ENCODE measurements at places on chromosomes 7 and 10. TPM values are rescaled to one million over a fixed set of nuclear protein-coding genes. Genes with fewer than 3 reads are reported as not detected.

Gene FAM24B
- total RNA-seq: 9.1 TPM

- no peak overlapping the region for H3K4me3 ChIP-seq
- H3K27me3 ChIP-seq: no peaks in the 10 kb centered on the region
- H3K4me1 ChIP-seq: peaks cover 61% of the 10 kb centered on the region
- no peak for DNase-seq
These were observed 70.4 kb downstream of the ASB13 start for GRCh38 chr10:5595994-5596471.

GRCh38 chr7:8018961-8019360 is 50.4 kb downstream of the GLCCI1 start:
- no peaks in the 10 kb centered on the region for H3K27me3 ChIP-seq
- H3K27ac ChIP-seq: no peak overlapping the region
- H3K36me3 ChIP-seq: no peaks in the 10 kb centered on the region
- DNase-seq: no peak
- no peak overlapping the region for H3K4me3 ChIP-seq

- DNase-seq: no peak
- no peak overlapping the region for H3K27ac ChIP-seq
- peaks cover 8% of the 10 kb centered on the region for H3K4me1 ChIP-seq
- H3K27me3 ChIP-seq: no peaks in the 10 kb centered on the region
These were observed 57.0 kb downstream of the DNAJC12 start for GRCh38 chr10:67780759-67781538.

GRCh38 chr7:28996836-28997235 is 38.7 kb upstream of the TRIL start:
- DNase-seq: no peak
- no peak overlapping the region for H3K4me3 ChIP-seq
- no peaks in the 10 kb centered on the region for H3K36me3 ChIP-seq

Gene NODAL
- 0.27 TPM for total RNA-seq

DNA sequence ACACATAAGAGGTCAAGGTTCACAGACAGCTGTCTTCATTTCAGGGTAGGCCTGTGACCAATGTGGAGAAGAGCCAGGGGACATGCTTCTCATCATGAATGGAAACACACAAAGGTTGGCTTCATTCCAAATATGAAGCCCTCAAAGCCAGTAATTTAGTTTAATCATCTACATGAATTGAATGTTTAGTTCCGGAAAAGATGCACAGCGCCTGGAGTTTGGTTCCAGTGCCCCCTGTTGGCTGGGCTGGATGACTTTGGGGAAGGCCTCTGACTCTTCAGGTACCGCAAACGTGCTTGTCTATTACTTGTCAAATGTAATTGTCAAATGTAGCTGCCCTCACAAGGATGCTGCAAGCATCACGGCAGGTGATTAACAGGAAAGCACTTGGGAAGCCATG is 130.7 kb downstream of the ADRA2A start:
- H3K4me1 ChIP-seq: no peaks in the 10 kb centered on the region
- H3K4me3 ChIP-seq: no peak overlapping the region
- H3K27me3 ChIP-seq: no peaks in the 10 kb centered on the region
- no peaks in the 10 kb centered on the region for H3K36me3 ChIP-seq
- H3K27ac ChIP-seq: no peak overlapping the region

Gene FBXO24
- not detected for total RNA-seq

DNA sequence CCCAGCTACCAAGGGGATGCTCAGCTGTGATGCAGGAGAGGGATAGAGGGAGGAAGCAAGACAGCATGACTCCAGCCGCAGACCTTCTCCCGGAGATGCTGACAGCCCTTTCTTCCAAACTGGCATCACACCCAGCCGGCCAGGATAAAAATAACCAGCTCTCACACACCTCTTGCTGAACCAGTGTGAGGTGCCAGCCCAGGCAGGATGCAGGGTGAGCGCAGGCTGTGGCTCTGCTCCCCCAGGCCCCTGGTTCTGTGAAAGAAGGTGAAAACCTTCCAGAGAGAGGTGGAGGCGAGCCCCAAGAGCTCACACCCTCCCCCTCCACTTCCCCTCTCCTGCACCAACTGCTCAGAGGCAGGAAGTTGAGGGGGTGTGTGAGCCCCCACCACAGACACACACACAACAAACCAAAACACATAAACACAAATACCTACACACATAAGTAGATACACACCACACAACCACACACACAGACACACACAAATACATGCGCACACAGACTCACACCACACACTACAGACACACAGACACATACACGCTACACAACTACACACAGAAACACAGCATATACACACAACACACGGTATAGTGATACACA is 4.0 kb downstream of the GPR15LG start:
- no peaks in the 10 kb centered on the region for H3K36me3 ChIP-seq
- H3K27me3 ChIP-seq: no peaks in the 10 kb centered on the region
- no peaks in the 10 kb centered on the region for H3K4me1 ChIP-seq
- no peak overlapping the region for H3K4me3 ChIP-seq
- H3K27ac ChIP-seq: no peak overlapping the region

Gene PILRA
- 8.5 TPM for total RNA-seq

DNA sequence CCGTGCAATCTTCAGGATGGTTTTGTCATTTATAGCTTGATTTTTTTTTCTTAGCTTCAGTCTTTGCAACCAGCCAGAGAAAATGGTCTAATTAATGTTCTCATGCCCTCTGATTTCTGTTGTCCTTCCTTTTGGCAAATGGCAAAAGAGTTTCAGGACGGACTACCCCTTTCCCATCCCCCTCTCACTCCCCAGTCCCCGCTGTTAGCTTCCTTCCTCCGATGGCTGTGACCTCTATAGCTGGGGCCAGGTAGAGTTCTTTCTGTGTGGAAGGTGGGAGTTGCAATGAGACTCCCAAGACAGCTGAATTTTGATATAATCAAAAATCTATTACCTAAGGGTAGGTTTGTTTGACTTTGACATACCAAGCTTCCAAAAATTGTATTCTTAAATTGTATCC is 362.0 kb downstream of the PAXIP1 start:
- H3K4me3 ChIP-seq: no peak overlapping the region
- H3K4me1 ChIP-seq: no peaks in the 10 kb centered on the region
- no peak for DNase-seq
- no peaks in the 10 kb centered on the region for H3K36me3 ChIP-seq
- H3K27ac ChIP-seq: no peak overlapping the region

Gene LIMK1
- total RNA-seq: 19.9 TPM

DNA sequence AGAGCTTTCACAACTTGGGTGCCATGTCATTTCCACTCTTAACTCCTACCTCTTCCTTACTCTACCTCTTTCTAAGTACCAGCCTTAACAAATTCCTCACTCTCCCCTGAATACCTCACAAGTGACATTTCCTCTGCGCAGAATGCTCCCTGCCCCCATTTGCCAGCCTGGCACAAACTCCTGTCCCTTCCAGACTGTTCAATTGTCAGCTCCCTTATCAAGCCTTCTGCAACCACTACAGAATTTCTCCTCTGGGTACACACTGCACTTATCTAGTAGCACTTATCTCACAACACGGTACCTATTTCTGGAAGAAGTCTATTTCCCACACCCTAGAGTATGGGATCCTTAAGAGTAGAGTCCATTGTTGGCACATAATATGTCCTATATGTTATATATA is 39.1 kb upstream of the ANAPC16 start:
- H3K27me3 ChIP-seq: no peaks in the 10 kb centered on the region
- H3K4me3 ChIP-seq: no peak overlapping the region
- H3K4me1 ChIP-seq: peaks cover 11% of the 10 kb centered on the region
- DNase-seq: no peak
- no peak overlapping the region for H3K27ac ChIP-seq

- no peaks in the 10 kb centered on the region for H3K36me3 ChIP-seq
- no peaks in the 10 kb centered on the region for H3K27me3 ChIP-seq
- no peak overlapping the region for H3K4me3 ChIP-seq
- H3K27ac ChIP-seq: no peak overlapping the region
- DNase-seq: no peak
- peaks cover 28% of the 10 kb centered on the region for H3K4me1 ChIP-seq
These were observed 88.4 kb downstream of the SH3PXD2A start for GRCh38 chr10:103766751-103767505.

Gene CDHR3
- 8.7 TPM for total RNA-seq

Gene EBF3
- 3.6 TPM for total RNA-seq

Gene TBX20
- total RNA-seq: 0.35 TPM

- H3K36me3 ChIP-seq: no peaks in the 10 kb centered on the region
- no peak overlapping the region for H3K27ac ChIP-seq
- H3K27me3 ChIP-seq: no peaks in the 10 kb centered on the region
- no peaks in the 10 kb centered on the region for H3K4me1 ChIP-seq
- H3K4me3 ChIP-seq: no peak overlapping the region
These were observed 7.1 kb upstream of the AMZ1 start for GRCh38 chr7:2680792-2681490.

Data from thoracic aorta (tissue), 2 donors.